GM23248 (cell line): ENCODE measurements at places on chromosomes 4 and X. TPM values are rescaled to one million over a fixed set of nuclear protein-coding genes. Genes with fewer than 3 reads are reported as not detected.

GRCh38 chr4:168739886-168740285 lies 243.0 kb downstream of the PALLD start:
- DNase-seq, result no peak

DNA sequence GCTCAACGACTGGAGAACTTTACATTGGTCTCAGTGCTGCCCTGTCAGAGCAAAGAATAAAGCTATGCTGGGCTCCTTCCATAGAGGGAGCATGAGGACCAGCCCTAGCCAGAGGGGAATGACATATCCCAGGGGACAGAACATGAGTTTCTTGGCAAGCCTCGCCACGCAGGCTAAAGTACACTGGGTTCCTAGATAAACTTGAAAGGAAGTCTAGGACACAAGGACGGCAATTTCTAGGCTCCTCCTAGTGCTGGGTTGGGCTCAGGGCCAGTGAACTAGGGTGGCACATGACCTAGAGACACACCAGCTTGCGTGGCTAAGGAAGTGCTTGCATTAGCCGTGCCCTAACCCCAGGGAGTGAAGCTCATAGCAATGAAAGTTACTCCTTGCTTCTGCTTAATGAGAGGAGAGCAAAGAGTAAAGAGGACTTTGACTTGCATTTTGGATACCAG lies 141.0 kb downstream of the MAB21L2 start:
- peak; percentile 8 for DNase-seq

DNA sequence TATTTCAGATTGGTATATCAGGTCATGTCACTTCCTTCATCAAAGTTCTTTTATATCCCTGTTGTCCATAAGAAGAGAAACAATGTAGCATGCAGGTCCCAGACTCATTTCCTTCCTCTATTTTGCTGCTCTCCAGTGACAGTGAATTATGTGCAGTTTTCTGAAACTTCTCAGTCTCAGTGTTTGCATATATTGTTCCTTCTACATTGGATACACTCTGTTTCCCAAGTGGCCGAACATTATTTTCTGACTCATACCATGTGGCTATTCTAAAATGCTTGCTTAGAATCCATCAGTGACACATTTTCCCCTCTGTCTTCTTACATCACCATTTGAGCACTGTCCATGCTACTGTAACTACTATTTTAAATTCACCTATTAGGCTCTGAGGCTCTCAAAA lies 305.7 kb downstream of the PDHA2 start:
- no peak for DNase-seq

RAB39B gene
- polyA plus RNA-seq, result 1.1 and 1.9 TPM in 2 replicates

DNA sequence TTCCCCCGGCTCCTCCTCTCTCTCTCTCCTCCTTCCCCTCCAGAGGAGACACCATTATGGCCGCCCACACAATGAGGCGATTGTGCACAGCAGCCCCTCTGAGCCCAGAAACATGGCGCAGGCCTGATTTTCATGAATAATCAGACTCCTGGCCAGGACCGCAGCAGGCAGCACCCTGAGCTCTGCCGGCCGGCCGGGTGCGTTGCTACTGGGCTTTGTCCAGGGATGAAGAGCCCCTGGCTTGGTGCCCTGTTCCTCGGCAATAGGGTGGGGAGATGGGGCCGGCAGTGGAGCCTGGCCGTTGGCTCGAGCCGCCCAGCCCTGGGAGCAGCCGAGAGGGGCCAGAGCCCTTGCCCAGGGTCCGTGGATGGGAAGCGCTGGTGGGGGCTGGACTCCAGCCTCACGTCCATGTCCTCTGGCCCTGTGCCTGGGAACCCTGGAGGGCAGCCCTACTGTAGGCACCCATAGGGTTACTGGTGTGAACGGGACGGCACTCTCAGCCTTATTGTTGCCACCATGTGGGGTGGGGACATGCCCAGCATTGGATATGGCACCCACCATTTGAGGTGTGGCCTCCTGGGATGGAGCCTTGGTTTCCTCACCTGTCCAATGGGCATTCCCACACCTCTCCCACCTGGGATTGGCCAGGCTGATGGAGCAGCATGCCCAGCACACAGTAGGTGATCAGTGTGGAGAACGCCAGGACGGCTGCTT lies 103.0 kb downstream of the SORCS2 start:
- DNase-seq, result peak; percentile 25

DNA sequence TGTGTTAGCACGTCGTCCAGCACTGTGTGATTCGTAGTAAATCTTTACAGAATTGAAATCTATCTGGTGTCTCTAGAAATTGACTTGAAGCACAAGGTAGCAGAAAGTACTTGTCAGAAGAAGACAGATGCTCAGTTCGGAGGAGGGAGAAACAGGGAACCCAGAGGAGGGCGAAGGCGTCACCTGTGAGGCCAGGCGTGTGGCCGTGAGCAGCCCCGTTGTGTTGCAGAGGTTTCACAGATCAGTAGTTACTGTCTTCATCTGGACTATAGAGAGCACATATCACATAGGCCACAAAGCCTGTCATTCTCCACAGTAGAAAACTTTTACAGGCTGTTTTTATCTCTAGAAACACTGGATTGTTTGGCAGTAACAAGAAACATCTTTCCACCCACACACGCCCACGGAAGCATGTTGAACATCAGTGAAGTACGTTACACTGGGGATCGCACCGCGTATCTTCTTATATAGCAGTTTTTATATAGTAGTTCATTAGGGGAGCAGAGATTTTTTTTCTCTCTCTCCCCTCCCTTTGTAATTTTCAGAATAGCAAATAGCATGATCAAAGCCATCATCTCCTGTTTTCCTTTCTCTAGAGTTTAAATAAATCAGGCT lies 48.1 kb upstream of the TLR3 start:
- DNase-seq, result no peak

DNA sequence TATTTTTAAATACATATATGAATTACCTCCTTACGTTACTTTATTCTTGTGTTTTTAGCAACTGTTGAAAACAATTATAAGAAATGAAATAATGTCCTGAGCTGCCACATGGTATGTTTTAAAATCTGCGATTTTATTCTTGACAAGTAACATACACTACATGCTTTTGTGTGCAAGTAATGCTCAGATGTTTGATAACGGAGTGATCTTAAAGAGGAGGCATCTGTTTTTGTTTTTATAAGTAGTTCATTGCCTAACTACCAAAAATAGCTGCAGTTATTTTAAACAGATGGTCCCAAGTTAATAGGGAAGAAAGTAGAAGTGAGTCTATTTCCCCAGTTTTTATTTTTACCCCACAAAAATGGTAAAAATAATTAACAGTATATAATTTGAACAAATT lies 55.2 kb downstream of the GAB1 start:
- DNase-seq, result peak; percentile 73

PASD1 gene
- polyA plus RNA-seq, result not detected in 2 replicates

DNA sequence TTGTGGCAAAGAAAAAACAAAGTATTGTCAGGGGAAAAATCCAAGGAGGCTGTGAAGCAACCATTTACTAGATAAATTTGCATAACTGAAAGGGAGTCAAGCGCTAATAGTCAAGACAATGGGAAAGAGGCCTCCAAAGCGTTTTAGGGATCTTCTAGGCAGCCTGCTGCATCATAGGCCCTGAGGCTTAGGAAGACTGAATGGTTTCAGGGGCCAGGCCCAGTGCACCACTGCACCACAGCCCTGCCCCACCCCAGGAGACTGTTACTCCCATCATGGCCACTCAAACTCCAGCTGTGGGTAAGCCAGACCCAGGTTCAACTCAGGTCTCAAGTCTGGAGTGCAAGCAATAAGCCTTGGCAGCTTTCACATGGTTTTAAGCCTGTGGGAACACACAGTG lies 362.9 kb downstream of the SH3BGRL start:
- DNase-seq, result no peak

TLR2 gene
- not detected in 2 replicates for polyA plus RNA-seq

TCEAL7 gene
- polyA plus RNA-seq, result 21.8 and 21.9 TPM in 2 replicates

GRCh38 chr4:81839347-81840042 lies 367.8 kb upstream of the RASGEF1B start:
- DNase-seq, result no peak

- DNase-seq, result no peak
These were observed 12.2 kb downstream of the SOD3 start for GRCh38 chr4:24807611-24808010.

- no peak for DNase-seq
These were observed 1.3 kb upstream of the EOLA2 start for GRCh38 chrX:149939655-149939904.

SLC9B1 gene
- polyA plus RNA-seq, result 0.19 and 0.51 TPM in 2 replicates

DNA sequence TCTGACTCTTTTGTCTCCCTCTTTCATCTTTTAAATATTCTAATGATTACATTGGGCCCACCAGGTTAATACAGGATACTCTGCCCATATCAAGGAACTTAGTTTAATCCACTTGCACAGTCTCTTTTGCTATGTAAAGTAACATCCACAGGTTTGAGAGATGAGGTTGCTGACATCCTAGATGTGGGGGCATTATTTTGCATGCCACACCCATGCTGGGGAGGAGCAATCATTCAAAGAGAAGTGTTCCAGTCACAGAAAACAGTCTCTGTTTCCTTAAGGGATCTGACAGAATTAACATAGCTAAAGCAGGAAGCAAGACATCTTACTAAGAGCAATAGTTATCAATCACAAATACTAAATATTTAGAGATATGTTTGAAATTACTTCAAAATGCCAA lies 11.5 kb upstream of the TRAM1L1 start:
- no peak for DNase-seq

PNMA5 gene
- polyA plus RNA-seq, result not detected in 2 replicates

GRCh38 chr4:143617994-143618679 lies 82.3 kb downstream of the FREM3 start:
- DNase-seq, result no peak

DNA sequence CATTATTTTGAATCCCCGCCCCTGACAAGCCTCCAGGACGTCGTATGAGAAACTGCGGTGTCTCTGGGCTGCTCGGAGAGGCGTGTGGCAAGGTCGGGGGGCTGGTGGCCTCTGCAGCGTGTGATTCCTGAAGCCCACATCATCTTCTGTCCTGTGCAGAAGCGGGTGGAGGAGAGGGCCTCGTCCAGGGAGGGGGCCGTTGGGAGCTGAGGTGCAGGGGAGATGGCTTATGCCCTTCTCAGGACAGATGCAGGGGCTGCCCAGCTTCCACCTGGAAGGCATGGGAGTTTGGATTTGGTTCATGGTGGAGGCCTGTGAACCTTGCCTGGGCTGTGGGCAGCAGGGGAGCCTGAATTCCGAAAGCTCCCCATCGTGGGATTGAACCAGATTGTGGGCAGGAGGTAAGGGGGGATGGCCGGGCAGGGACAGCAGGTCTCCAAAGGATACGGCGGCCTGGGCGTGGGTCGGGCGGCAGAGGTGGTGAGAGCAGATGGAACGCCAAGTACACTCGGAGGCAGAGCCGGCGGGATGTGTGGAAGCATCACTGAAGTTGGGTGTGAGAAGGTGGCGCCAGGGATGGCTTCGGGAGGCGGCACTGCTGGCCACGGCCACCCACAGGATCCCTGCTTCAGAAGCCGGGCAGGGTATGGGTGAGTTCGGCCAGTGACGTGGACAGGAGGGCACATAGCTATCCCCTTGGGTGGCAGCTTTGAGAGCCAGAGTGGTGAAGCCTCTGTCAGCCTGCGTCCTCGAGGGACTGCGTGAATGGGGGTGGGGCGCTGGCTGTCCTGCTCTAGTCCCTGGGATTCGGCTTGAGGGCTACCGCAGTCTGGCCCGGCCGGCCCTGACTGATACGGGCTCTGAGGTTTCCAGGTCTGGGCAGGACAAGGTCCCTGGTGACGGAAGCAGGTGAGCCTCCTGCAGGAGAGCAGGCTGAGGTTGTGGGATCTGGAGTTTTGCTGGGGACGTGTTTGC lies 76.3 kb upstream of the ADRA2C start:
- no peak for DNase-seq

DNA sequence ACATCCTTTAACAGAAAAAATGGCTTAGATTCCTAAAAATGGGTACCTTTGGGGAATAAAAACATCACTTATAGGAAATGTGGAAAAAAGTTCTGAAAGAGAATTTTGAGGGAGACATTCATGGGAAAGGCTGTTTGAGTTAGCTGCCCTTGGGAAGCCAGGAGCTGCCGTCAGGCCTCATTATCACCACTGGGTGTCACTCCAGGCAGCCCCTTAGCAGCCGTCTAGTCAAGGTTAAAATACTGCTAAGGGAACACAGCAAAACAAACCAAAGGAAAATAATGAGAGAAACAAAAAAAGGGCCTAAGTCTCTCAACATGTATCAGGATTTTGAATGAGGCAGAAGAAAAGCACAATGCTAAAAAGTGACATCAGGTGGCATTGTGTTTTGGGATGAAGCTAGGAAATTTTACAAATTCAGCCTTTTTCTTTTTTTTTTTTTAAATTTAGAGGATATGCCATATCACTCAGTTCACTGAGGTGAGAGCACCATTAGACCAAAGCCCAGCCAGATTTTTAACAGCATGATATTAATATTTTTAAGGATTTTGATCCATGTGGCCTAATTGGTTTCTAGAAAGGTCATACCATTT lies 235.3 kb downstream of the GPAT3 start:
- peak; percentile 83 for DNase-seq

GRCh38 chr4:110229266-110229665 lies 30.9 kb upstream of the ELOVL6 start:
- no peak for DNase-seq

GRCh38 chr4:80229128-80229527 lies 31.8 kb downstream of the PRDM8 start:
- DNase-seq, result no peak

- DNase-seq, result no peak
These were observed 68.8 kb downstream of the EVC2 start for GRCh38 chr4:5639556-5639955.

GRCh38 chrX:10217198-10217597 lies 60.4 kb downstream of the CLCN4 start:
- no peak for DNase-seq

- peak; percentile 80 for DNase-seq
These were observed 40.5 kb upstream of the OGT start for GRCh38 chrX:71492231-71493065.

DNA sequence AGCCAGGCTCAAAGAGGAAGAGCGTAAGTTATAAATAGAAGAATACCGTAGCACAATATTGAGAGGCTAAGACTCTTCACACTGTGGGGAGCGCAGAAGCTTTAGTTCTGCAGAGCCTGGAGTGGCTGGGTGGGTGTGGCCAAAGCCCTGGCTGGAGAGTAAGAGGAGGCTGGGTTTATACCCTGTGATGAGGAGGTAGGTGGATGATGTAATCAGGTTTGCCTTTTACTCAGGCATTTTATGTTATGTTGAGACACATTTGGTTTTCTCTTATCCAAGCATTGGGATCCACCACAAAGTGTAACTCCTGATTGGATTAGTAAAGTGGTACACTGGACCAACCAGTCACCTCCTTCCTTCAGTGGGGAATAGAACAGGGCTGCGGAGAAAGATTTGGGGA lies 13.9 kb downstream of the CDS1 start:
- no peak for DNase-seq

GRCh38 chr4:109589119-109589518 lies 29.1 kb downstream of the MCUB start:
- no peak for DNase-seq

TRAM1L1 gene
- 2.6 and 3.3 TPM in 2 replicates for polyA plus RNA-seq
